ENCODE measurements at places on chromosomes 4 and X. TPM values are rescaled to one million over a fixed set of nuclear protein-coding genes. Genes with fewer than 3 reads are reported as not detected.

GRCh38 chr4:3461515-3462291 lies 1.4 kb upstream of the DOK7 start:
- DNase-seq: no peak

GRCh38 chr4:97984545-97985131 lies 158.6 kb downstream of the STPG2 start:
- no peak for DNase-seq

The RHOXF2B gene
- total RNA-seq: not detected

DNA sequence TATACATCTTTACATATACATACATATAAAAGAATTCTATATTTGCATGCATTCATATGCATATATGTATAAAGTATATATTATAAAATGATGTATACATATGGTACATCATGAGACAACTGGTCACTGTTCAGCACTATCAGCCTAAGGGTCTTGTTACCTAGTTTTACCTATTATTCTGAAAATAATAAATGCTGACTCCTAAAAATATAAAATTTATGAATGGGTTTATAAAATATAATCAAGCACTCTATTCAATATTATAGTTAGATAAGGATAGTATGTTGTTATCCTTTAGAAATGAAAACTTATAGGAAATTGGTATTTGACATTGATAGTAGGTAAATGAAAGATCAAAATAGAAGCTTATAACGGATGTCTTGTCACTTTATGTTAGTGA lies 324.2 kb downstream of the GBA3 start:
- DNase-seq: no peak

The SLC9B1 gene
- 0.47 TPM for total RNA-seq

GRCh38 chrX:133290076-133290475 lies 71.9 kb upstream of the TFDP3 start:
- DNase-seq: no peak

DNA sequence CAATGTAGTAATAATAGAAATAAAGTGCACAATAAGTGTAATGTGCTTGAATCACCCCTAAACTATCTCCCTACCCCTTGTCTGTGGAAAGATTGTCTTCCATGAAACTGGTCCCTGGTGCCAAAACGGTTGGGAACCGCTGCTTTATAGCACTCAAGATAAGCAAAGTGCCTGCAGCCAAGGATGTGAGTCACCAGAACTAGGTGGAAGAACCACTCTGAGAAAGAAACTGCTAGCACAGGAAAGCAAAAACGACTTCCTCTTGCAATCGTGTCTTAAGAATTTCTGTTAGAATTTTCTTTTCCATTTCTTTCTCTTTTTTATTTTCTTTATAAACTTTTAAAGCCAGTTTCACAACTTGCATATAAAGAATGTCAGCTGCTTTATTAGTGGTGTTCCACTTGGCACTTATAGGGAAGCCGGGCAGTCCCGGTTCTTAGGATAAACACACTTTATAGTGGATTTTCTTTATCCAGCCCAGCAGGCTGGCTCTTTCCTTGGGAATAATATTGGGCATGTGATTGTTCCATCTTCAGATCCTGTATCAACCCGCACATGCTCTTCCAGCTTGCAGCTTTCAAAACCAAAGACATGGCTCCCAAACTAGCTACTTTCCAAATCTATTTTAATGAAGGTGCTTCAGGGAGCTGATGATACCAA lies 32.3 kb upstream of the CXCL8 start:
- peak; percentile 58 for DNase-seq

DNA sequence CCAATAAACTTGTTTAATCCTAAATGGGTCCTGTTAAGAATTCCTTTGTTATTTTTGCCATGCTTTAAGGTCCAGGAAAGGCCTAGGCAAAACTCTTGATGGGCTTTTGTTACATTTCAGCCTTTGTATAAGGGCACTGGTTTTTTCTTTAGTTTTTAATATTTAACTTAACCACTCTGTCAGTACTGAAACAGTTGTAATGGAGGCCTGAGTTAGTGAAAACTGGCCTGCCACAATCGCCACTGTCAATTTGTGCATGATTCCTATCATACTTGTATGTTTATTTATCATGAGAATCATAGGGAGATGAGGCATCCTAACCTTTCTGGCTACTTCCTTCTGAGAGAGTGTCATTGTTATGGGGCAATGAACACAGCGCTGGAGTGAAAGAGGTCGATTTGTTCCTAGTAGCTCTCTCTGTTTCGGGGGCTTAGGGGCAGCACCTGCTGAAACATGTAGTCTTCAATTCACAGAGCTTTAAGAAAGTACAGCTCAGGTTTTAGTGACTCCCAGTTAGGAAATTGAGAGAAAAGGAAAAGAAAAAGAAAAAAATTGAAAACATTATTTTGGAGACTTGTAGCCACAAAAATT lies 393.8 kb upstream of the FSTL5 start:
- DNase-seq: no peak

The DUX4 gene
- total RNA-seq: not detected

The XKRX gene
- 0.23 TPM for total RNA-seq

- peak; percentile 6 for DNase-seq
Measured at GRCh38 chr4:82948647-82949204, 48.2 kb downstream of the THAP9 start.

DNA sequence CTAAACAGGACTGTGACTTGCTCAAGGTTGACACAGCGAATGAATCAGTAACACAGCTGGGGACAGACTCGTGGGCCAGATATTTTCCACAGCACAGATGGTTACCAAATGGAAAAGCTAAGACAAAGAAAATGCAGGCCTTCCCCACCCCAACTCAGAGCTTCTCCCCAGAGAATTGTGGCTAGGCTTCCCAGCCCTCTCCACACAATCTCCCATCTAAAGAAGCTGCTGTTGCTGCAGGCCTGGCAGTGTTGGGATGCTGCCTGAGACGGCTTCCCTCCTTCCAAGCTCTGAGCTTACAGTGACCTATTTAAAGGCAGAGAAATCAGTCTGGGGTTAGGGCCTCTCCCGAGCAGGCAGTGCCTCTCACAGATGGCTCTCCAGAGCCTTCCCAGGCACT lies 46.5 kb upstream of the PGRMC1 start:
- no peak for DNase-seq

DNA sequence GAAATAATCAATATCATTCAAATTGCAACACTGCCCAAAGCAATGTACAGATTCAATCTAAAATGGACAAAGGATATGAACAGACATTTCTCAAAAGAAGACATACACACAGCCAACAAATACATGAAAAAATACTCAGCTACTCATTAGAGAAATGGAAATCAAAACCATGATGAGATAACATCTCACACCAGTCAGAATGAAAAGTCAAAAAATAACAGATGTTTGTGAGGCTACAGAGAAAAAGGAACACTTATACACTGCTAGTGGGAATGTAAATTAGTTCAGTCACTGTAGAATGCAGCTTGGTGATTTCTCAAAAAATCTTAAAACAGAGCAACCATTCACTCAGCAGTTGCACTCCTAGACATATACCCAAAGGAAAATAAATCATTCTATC lies 205.2 kb downstream of the DKK2 start:
- DNase-seq: no peak

- DNase-seq: no peak
Measured at GRCh38 chr4:10158333-10158942, 41.8 kb upstream of the WDR1 start.

The GAGE12H gene
- not detected for total RNA-seq

- no peak for DNase-seq
Measured at GRCh38 chrX:49896951-49897350, 17.7 kb downstream of the USP27X start.

- peak; percentile 59 for DNase-seq
Measured at GRCh38 chr4:15457406-15458201, 12.1 kb upstream of the CC2D2A start.

- no peak for DNase-seq
Measured at GRCh38 chr4:133982533-133983224, 218.9 kb downstream of the PABPC4L start.

DNA sequence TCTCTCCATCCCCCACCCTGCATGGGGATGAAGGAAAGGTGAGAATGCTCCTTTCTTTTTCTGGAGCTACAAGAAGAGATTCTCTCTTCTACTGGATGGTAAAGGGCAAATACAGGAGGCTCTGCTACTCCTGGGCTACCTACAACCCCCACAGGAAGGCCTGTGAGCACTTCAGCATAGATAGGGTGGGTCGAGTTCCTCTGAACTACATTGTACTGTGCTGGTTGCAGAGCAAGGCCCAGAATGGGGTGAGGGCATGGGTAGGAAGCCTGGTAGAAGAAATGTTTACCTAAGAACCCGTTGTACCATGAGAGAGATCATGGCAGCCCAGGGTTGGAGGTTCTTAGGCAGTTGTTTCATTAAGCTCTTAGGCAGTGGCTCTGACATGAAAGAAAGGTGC lies 510.4 kb downstream of the MID1IP1 start:
- DNase-seq: peak; percentile 55

DNA sequence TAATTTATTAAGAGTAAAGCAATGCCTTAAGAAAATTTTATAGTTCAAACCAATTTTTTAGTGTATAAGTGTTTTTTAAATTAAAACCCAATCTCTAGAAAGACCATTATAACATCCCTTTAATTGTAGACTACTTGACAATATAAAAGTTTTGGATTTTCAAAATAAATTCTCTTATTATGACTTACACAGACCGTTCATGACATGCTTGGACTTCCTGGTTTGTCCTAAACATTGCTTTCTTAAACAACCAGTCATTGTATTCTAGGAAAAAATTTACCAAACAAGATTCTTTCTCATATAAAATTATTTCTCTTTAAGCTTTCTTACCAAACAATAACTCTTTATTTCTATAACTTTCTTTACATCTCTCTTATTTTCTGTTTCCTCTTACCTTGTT lies 49.0 kb upstream of the CXorf51A start:
- no peak for DNase-seq

DNA sequence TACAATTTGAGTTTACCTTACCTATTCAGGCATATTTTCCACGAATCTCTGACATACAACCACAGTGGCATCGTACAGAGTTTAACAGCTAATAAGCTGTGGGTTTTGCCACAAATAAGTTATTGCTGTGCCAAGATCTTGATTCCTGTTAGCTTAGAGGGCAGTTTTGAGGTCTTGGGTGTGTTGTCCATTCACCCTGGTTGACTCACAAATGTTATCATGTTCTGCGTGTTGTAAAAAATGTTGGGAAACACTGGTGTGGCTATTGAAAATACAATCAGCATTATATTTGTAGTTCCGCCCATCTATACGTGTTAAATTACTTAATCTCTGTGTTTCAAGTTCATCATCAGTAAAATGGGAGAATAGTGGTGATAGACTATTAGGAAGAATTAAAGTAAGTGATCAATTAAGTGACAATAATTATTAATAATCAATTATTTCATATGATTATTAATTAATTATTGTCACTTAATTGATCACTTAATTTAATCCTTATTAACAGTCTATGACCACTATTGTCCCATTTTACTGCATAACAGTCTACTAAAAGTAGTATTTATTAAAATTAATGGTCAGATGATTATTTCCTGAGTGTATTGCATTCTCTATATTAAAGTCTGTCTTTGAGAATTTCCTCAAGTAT lies 96.3 kb downstream of the TMA16 start:
- no peak for DNase-seq

DNA sequence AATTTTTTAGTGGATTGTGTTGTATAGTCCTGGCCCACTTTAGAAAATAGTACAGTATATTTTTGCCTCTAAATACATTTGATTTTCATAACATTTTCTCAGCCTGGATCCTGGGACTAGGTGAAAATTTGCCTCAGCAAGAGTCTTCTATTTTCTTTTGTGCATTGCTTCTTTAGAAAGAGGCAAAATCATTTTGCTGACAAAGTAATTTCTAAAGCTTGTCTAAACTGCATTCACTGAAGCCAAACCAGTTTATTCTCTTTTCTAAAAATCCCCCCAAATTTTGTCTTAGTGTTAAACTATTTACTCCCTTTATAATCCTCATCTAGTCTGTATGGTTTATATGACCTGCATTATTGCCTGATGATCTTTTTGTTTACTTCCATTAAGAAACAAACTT lies 326.3 kb downstream of the C4orf33 start:
- DNase-seq: no peak

The CSAG1 gene
- not detected for total RNA-seq

GRCh38 chr4:14985843-14986242 lies 16.4 kb upstream of the CPEB2 start:
- no peak for DNase-seq

DNA sequence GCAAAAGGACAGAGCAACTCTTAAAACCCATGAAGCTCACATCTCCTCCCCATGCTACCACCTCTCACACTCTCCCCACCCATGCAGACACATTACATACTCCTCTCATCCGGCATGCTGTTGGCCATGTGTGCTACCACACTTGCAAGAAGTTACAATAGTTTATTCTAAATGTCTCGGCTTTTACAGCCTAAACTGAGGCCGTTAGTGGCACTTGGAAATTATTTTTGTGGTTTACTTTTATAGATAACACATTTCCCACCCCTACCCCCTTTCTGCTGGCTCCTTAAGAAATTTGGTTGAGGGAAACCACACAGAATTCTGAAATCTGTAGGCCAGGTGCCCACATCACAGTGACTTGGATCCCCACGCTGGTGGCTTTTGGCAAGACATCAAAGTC lies 141.1 kb upstream of the HHIP start:
- DNase-seq: no peak

DNA sequence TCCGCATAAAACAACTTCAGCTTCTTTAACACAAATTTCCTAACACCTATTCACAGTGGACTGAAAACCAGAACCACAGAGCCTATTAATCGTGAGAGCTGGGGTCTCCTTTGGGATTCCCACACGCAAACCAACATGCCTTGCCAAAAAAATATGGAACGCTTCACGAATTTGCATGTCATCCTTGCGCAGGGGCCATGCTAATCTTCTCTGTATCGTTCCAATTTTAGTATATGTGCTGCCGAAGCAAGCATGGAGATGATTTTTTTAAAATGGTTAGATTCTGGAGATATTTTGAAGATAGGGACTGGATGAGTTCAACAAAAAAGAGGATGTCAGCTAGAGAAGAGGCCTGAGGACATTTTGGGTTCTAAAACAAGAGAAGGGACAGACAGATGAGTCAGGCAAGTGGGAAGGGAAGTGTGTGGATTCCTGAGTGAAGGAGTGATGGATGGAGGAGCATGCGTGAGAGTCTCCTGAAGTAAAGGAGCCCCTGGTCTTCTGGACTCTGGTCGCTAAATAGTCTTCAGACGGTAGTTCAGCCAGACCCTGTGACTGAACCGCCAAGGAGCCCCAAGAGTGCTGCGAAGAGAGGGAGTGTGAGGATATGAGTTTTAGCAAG lies 9.5 kb upstream of the GATA1 start:
- DNase-seq: no peak

The TMEM144 gene
- not detected for total RNA-seq

- DNase-seq: no peak
Measured at GRCh38 chr4:55757356-55757952, 62.1 kb upstream of the EXOC1L start.

DNA sequence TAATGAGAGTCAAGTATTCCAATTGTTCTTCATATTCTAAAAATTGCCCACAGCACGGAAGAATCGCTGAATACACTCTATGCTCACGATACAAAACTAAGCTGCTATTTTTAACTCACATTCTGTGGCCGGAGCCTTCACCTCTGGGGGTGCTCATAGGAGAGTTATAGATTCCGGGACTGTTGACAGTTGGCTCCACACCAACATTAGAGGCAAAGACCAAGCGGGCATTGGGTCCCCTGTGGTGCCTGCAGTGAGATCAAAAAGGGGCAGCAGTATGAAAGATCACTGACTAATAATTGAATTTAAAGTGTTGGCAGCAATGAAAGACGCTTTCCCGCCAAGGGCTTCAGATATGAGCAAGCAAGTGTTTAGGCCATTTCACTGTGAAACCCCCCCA lies 146.0 kb downstream of the TMEM144 start:
- DNase-seq: no peak
